NCI-H524 treated with DMSO at 0.1 percent for 48 hours (cell line): ENCODE measurements at places on chromosomes 2 and 18.

- DNase-seq: peak; percentile 40
These were observed 177.9 kb upstream of the NABP1 start for GRCh38 chr2:191499874-191500565.

GRCh38 chr2:61266632-61267505, 104.9 kb downstream of the C2orf74 start:
- no peak for DNase-seq

- no peak for DNase-seq
These were observed 61.8 kb downstream of the CXCR4 start for GRCh38 chr2:136055929-136056688.

DNA sequence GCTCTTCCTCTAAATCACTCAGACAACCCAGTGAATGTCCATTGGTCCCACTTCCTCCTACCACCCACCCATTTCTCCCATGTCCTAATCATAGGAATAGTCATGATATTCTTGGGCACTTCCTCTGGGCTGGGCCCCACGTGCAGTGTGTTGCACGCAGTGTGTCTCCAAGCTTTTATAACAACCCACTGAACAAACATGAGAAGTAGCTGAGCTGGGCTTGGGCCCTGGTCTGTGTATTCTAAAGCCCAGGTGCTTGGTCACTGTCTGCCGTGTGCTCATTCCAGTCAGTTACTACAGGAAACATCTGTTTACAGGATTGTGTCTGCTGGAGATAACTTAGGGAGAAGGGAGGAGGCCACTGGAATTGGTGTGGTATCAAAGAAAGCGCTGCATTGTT, 64.2 kb upstream of the THOC1 start:
- DNase-seq: no peak

DNA sequence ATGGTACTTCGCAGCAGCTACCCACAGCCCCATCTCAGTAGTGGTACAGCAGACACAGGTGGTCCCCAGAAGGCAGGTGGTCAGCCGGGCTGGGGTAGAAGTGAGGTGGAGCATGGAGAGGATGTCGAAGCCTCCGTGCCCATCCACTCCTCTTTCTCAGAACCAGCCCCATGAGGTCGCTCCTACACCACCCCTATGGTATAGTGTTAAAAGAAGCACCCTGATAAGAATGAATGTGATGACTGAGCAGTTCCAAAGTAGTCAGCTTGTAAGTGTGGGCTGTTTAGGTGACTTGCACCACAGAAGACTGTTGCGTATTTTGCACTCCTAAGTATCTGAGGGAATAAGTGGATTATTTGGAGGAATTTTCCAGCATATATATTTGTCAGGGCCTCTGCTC, 111.3 kb downstream of the WDSUB1 start:
- no peak for DNase-seq

DNA sequence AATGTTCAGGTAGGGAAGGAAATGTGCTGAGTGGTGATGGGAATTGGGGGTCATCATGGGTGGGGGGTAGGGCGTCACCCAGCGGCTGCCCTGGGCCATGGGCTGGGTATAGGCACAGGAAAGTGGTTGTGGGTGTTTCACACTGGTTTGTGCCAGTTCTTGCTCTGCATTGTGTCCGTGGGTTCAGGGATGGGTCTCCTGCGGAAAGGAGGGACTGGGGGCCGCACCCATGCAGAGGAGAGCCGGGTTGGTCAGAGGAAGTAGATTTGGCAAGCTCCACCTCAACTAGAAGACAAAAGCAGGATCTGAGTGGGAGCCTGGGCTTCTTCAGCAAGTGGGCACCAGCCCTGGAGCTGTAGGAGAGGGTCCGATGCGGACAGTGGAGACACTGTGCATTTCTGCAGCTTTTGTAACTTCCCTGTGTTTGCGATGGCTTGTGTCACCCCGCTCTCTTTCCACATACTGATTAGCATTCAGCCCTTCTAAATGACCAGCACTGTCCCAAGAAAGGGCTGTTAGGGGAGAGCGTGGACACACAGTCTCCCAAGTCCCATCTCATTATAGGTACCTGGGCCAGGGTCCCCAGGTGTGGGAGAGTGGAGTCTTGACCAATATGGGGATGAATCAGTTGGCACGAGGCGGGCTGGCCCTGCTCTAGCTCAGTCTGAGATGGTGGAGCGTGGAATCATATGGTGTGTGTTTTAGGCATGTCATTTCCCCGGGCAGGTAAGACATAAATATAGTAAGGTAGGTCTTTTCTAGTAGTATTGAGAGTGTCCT, 67.2 kb downstream of the LRRFIP1 start:
- DNase-seq: no peak

DNA sequence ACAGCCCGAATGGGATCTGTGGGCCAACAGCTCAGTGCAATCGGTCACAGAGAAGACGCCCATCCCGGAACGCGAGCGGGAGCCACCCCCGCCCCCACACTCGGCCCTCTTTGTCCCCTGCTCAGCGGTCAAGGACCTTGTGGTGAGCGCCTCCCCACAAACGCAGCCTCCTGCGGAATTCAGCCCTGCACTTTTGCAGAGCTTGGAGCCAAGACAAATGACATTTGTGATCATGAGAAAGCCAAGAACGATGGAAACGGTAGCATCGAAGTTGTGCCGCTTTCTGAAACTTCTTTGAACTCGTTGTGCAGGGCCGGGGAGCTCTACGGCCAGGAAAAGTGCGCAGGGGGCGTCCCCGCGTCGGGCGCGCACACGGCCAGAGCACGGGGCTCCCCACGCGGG, 6.7 kb upstream of the SALL3 start:
- no peak for DNase-seq

DNA sequence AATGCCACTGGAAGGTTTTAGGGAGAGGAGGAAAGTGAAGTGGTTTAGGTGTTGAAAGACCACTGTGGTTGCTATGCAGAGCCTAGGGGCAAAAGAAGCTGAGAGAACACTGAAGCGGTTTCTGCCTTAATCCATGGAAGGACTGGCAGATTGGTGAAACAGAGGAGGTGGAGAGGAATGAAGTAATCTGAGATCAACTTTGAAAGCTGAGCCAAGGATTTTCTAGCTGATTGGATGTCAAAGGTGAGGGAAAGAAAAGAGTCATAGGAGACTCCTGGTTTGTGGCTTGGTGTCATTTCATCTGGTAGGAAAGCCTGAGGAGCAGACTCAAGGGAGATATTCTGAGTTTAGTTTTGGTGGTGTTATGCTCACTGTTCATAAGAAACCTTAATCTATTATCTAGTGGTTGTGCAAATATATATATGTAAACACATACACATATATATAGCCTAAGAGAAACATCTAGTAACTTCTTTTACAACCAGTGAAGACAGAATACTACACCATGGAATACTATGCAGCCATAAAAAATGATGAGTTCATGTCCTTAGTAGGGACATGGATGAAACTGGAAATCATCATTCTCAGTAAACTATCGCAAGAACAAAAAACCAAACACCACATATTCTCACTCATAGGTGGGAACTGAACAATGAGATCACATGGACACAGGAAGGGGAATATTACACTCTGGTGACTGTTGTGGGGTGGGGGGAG, 134.1 kb upstream of the CREB1 start:
- no peak for DNase-seq

DNA sequence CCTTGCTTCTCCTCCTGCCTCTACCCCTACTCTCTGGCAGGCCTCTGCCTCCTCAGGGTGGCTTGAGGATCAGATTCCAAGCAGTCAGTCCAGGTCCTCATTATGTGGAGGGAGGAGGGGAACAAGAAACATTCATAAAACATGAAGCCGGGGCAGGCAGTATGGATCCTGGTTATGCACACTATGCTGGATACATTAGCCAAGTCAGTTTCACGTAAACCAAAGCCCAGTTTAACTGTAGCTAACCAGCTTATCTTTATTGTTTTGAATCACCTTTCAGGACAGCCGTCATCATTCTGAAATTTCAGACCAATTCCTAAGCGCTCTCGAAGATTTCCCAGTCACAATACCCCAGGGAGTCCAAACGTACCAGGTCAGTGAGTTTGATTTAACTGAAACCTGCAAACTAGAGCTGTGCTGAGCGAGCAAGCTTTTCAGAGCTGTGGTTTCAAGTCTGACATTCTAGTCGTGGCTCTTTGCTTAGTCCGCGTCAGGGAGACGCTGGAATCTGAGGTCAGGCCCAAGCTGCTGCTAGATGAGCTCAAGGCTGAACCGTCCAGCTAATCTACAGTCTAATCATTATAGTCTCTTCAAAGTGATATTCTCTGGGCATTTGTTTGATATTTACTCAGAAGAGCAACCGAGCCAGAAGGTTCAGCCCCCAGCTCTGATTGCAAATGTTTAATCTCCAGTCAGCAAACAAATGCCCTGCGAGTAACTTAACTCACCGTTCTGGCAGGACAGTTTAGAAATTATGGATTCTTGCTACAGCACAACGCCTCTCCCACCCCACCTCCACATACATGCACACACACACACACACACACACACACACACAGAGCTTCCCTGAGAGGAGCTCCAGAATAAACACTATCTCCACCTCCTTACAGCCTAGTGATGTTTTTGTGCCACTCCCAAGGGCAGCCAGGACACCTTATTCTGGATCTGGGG, 63.8 kb upstream of the BZW1 start:
- no peak for DNase-seq

DNA sequence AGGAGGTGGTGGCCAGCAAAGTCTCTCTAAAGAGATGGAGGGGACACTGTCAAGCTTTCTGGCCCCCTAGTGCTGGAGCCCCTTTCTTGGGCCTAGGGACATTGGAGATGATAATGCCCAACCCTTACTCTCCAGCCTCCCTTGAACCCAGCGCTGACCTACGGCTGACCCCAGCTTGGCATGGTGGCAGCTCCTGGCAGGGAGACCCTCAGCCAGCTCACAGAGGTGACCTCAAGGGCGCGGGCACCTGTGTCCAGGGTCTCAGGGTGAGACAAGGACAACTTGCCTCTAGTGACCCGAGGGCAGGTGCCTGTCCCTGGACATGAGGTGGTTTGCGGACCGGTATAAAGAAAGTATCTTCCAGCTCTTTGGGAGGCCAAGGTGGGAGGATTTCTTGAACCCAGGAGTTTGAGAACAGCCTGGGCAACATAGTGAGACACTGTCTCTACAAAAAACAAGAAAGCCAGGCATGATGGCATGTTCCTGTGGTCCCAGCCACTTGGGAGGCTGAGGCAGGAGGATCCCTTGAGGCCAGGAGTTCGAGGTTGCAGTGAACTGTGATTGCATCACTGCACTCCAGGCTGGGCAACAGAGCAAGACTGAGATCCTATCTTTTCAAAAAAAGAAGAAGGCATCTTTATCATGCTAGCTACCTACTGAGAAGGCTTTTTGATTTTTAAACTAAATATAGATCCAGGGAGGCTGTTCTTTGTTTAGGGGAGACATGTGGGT, 3.3 kb upstream of the PER2 start:
- no peak for DNase-seq

- no peak for DNase-seq
These were observed 30.1 kb downstream of the KCTD18 start for GRCh38 chr2:200479692-200480265.

DNA sequence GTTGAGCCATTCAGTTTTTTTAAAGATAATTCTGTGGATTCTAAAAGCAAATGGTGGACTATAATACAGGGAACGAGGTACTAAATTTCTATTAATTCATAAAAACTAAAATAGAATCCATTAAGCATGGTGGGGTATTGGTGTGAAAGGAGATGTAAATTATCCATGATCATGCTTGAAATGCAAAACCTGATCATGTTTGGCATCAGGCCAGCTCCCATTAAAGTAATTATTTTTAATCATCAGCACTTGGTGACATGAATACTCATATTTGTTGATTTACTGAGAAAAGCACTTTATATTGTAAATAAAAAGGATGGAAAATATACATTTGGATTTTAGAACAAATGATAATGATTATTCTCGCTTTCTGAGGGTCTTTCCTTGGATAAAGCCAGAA, 232.3 kb upstream of the MEIS1 start:
- DNase-seq: no peak

DNA sequence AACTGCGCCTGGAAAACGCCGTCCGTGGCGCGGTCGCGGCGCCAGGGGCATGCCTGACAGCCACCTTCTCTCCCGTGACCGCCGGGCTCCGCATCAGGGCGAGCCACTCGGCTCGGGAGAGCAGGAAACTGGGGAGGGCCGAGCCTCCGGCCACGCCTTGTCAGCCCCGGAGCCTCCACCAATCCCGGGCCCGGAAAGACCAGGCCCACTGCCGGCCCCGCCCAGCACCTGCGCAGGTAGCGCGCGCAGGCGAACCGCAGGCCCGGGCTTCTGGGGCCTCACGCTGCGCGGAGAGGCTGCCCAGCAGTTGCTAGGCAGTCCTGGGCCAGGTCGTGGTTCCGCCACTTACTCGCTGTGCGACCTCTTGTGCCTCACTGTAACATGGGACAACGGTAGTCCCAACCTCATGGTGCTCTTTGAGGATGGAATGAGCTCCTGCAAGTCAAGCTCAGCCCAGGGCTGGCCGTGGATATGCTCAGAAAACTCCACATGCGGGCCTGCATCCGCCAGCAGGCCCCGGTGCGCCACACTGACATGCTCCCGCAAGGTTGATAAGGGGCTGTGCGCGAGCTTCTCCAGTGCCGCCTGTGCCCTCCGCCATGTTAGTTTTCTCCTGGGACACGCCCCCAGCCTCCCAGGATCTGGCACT, 97.1 kb downstream of the INHBB start:
- DNase-seq: no peak

DNA sequence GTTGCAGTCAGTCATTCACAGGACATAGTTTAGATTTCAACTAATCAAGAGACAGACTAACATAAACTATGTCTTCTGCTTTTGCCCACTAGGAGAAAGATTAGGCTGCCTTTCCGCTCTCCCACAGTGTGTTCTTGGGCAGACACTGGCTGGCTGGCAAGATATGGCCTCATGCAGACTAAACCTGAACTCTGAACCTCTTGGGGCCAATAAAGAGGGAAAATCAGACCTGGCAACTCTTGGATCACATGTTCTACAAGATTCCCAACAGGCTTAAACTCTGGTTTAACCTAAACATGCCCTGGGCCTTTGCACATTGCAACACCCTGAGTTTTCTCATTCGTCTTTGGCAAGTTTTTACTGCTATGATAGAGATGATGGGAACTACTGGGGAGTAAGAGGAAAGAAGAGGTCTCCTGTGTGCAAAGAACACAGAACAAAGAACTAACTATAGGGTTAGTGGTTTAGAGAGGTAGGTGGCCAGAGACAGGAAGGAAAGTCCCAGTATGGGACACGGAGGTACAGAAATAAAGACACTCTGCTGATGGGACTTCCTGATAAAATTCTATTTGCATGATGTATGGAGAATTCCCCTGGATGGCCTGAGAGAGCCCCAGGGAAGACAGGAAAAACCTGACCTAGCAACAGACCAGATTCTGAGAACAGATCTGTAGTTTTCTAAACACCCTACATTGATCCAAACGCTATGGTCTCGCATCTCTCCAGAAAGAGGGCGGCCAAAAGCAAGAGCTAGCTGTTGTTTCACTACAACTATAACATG, 2.0 kb upstream of the ATRAID start:
- no peak for DNase-seq
